ENCODE measurements at places on chromosomes 6 and 20. TPM values are rescaled to one million over a fixed set of nuclear protein-coding genes. Genes with fewer than 3 reads are reported as not detected.
A peak's percentile ranks its signal among the peaks of the same experiment; 100 is the strongest.

DNA sequence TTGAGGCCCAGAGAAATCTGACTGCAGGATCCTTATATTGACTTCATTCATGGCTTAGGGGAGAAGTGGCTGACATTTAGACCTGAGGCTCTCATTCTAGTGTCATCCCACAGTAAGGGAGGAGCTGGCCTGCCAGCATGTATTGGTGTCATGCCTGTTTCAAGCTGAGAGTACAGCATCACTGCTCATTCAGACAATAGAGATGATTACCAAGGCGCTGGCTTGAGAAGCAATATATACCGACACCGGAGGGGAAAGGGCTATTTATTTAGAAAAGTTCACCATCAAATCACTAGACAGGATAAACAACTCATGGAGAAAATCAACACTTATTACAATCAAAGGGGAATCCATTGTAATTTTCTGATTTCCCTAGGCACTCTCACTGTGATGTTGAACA, 84.4 kb upstream of the HDAC2 start:
- DNase-seq: no peak

The POM121L2 gene
- polyA plus RNA-seq: not detected

DNA sequence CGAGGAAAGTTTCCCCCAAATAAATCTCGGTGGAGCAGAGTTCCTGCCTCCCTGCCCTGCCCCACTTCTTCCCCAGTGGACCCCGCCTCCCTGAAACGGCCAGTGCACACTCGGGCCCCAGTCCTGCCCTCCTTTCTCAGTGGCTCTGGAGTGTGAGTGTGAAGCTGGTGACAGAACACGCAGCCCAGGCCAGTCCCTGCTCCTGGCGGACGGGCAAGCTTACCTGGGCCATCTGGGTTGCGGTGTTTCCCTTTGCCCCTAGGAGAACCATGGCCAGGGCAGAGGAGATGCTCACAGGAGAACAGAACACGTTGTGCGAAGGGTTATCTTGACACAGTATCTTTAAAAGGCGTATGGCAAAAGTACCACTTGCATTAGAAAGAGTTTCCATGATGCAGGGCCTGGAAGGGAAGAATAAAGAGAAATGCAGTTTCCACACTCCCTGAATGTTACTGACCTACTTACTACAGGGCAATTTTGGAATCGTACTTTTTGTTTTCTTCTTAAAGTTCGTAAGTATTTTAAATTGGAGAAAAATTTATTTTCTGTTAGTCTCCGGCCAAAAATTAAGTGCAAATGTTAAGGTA, 2.8 kb downstream of the SERPINB9 start:
- DNase-seq: no peak

The ERVFRD-1 gene
- not detected for polyA plus RNA-seq

- peak; percentile 45 for DNase-seq
Observed at GRCh38 chr20:53582574-53583351, 10.9 kb downstream of the ZNF217 start.

Data from CD4-positive, CD25-positive, alpha-beta regulatory T cell (primary cell).